ENCODE measurements at places on chromosomes 2 and 18.

- DNase-seq = no peak
Observed at GRCh38 chr18:5787936-5788335, 107.4 kb downstream of the TMEM200C start.

DNA sequence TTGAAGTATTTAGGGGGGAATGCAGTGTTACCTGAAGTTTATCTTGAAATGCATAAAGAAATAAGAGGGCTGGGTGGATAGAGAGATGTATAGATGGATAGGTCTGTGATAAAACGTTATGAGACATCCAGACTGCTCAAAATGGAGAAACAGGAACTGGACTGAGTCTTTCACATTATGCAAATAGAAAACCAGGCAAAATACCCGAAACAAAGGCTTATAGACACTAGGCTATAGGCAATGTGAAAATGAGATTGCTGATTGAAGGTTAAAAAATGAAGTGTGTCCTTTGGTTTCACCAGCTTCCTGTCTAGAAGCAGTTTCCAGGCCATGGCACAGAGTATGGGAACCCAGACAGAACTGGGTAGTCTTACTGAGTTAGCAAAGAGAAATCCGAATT is 24.9 kb upstream of the SLC3A1 start:
- no peak for DNase-seq

GRCh38 chr2:218419630-218420216 is 800 bp downstream of the VIL1 start:
- DNase-seq = no peak

- peak; percentile 5 for DNase-seq
Observed at GRCh38 chr2:230874876-230875275, 10.1 kb downstream of the ITM2C start.

GRCh38 chr2:205713086-205713485 is 30.8 kb downstream of the NRP2 start:
- DNase-seq = no peak

GRCh38 chr2:67645280-67646138 is 248.4 kb downstream of the ETAA1 start:
- no peak for DNase-seq

GRCh38 chr2:89848763-89849368 is 1157.4 kb downstream of the RPIA start:
- no peak for DNase-seq

DNA sequence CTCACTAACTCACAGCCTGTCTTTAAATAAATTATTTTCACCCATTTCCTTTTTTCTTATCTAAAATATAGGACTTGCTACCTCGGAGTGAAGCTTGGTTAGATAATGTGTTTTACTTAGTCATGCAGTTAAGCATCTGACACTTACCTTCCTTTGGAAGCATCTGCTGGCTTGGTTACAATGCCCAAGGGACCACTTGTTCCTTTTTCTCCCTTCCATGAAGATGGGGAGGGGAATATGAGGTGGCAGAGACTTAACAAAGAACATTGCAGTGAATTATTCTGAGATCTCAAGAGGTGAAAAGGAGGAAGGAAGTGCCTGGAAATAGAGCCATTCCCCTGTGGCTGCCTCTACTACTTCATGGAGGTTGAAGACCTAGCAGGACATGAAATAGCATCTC is 145.4 kb upstream of the FOSL2 start:
- no peak for DNase-seq
